ENCODE measurements at places on chromosomes 1 and 21.
A peak's percentile ranks its signal among the peaks of the same experiment; 100 is the strongest.

GRCh38 chr1:22098752-22099151, 44.1 kb downstream of the WNT4 start:
- no peak for DNase-seq

- no peak for DNase-seq
Measured at GRCh38 chr21:41958886-41959563, 5.2 kb upstream of the C2CD2 start.

- no peak for DNase-seq
Measured at GRCh38 chr1:173997791-173998190, 24.4 kb downstream of the RC3H1 start.

- no peak for DNase-seq
Measured at GRCh38 chr21:41545500-41546359, 37.8 kb upstream of the TMPRSS2 start.

- no peak for DNase-seq
Measured at GRCh38 chr1:10117132-10117531, 84.4 kb downstream of the UBE4B start.

DNA sequence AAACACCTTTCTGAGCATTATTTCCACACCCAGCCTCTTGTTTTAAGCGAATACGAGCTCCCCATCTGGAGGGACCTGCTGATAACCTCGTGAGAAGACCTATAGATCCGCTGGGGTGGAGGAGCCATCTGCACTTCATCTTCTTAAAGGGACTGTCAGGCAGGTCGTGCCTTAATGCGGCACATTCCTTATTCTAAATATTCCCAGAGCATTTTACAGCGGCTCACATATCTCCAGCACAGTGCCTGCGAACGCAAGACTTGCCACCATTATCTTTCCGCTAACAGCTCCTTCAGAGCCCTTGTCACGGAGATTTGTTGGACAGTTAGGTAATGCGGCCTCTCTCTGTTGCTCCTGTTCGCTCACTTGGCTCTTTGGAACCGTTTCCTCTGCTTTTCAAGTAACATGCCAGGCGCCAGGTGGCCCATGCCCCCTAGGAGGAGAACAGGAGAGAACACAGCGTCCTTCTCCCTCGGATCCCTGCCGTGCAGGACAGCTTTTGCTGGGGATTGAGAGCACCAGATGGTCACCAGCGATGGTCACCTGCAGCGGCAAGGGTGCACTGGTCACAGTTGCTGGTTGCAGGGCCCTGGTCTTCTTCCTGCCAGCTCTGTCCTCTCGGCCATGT, 162.4 kb downstream of the PGBD5 start:
- DNase-seq, result no peak

DNA sequence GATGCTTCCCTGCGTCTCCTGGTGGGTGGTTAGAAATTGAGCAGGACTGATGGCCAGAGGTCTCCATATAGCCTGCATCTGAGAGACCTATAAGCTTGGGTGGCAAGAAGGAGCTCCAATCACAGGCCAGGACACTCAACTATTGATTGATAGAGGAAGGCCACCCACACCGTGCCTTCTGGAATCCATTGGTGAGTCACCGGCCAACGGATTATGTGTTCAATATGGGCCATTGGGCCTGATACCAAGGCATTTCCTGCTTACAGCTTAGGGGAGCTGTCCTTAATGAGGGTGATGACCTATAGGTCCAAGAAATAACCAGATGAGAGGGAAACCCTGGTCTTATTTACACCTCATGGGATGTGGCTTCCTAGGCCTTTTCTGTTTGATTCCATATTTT, 115.1 kb downstream of the PLPP3 start:
- no peak for DNase-seq

- no peak for DNase-seq
Measured at GRCh38 chr1:106817575-106817974, 238.9 kb upstream of the PRMT6 start.

- peak; percentile 53 for DNase-seq
Measured at GRCh38 chr1:205813755-205814058, 709 bp upstream of the SLC41A1 start.

DNA sequence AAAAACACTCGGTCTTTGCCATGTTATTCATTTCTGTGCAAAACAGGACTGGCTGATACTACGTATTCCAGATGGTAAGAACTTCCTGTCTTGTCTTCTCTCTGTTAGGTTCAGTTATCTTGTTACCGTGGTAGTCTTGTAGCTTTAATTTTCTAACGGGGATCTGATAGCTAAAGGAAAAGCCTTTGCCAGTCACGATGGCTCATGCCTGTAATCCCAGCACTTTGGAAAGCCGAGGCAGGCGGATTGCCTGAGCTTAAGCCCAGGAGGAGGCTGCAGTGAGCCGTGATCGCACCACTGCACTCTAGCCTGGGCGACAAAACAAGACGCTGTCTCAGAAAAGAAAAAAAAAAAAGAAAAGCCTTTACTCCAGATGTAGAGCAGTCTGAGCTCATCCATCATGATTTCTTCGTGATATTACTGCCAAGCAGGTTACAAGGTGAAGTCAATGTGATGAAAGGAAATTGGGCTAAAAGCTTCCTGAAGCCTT, 11.1 kb upstream of the MSTO1 start:
- DNase-seq, result peak; percentile 15
